ENCODE measurements at places on chromosomes 5 and 9.

DNA sequence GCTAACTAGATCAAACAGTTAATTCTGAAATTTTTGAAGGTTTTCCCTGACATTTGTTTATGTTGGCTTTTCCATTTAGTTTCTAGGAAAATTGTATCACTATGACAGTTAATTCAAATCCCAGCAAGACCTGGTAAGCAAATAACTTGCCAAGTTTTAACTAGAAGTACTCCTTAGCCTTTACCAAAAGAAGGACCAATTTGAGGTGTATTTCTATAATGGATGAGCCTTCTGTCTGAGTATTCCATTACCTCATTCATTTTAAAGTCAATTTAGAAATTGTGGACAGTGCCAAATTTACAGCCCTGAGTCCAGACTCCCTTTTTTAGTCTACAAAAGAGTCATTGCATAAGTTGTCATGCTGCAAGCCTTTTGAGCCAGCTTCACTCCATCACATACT, 687.6 kb downstream of the CETN3 start:
- no peak for DNase-seq

GRCh38 chr5:68032216-68032762, 183.3 kb upstream of the PIK3R1 start:
- no peak for DNase-seq

DNA sequence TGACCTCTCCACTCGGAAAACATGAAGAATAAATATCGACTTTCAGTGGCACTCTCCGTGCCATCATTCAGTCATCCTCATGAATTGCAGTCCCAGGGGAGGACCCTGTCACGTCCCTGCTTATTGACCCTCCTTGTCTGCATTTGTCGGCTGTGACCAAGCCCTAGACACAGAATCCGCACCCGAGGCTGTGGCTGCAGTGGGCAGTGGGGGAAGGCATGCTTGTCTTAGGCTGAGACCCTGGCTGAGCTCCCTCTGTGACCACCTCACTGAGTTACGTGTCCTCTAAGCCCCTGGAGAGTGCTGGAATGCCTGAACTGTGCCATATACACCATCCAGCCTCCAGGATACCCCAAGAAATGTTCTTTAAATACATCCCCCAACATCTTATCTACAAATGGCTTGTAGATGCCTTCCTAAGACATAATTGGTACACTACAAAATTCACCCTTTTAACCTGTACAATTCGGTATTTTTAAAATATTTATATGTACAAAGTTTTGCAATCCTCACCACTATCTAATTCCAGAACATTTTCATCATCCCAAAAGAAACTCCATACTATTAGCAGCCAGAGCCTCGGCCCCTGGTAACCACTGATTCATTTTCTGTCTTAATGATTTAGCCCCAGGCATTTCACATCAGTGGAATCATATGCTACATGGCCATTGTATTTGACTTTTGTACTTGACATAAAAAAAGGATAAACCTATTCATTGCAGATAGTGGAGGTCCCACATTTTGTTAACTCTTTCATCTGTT, 80.8 kb upstream of the ICE1 start:
- no peak for DNase-seq

DNA sequence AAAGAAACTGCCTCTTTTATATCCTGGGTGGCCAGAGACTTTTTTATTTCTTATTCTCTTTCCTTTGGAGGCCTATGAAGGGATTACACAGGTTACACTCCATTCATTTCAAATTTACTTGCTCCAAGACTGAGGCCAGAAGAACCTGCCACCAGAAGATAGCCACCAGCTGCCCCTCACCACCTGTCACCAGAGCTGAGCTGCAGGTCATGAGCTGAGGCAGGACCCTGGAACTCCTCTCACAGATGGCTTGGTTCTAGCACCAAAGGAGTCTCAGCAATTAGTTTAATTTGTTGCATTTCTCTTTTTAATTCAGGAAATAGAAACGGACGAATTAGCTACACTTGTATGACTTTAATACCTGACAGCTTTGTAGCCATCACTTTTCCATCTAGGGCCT, 313.9 kb downstream of the SPOCK1 start:
- DNase-seq = no peak

GRCh38 chr5:107149243-107150005, 521.3 kb downstream of the EFNA5 start:
- DNase-seq = no peak

- DNase-seq = no peak
Observed at GRCh38 chr5:126443374-126443851, 20.2 kb downstream of the GRAMD2B start.

Measured in stimulated activated CD4-positive, alpha-beta T cell treated with anti-CD3 and anti-CD28 coated beads, TNF-alpha, amount 100 ng/mL, for 24 hours (primary cell).